CD4-positive, CD25-positive, alpha-beta regulatory T cell (primary cell): ENCODE measurements at places on chromosomes 5 and 9. TPM values are rescaled to one million over a fixed set of nuclear protein-coding genes. Genes with fewer than 3 reads are reported as not detected.

PCDHB16 gene
- polyA plus RNA-seq, result not detected

DNA sequence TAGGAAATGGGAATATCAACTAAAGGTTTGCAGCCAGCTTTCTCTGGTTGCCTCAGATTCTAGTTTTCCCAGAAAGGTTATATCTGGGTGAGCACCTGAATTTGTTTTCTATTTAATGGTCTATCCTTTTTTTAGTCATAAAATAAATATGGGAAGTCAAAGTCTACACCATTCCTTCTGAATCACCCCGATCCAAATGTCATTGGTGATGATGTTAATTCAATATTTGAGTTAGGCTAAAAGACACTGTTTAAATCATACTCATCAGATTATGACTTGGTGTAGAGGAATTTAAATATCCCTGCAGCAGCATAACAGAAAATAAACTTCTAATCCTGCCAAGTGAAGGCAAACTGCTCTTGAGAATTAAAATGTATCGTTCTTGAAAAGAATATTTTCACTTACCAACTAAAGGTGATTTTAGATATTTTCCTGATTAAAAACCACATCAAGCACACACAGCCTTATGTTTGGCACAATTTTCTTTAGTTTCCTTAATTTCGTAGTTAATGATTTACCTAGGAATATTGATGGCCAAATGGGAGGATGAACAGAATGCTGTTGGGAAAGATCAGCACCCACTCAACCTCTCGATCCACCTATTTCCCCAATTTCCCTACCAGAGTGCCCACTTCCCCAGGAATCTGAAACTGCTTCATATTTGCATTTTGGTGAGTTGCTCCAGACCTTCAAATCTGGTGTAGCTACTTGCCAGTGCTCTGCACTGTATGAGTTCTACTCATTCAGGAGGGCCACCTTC lies 103.1 kb upstream of the TSLP start:
- no peak overlapping the region for H3K4me3 ChIP-seq
- peaks cover 2% of the 10 kb centered on the region for H3K27me3 ChIP-seq
- no peaks in the 10 kb centered on the region for H3K36me3 ChIP-seq
- no peaks in the 10 kb centered on the region for H3K4me1 ChIP-seq
- DNase-seq, result no peak
- no peak overlapping the region for H3K27ac ChIP-seq

GRCh38 chr9:20477940-20478620 lies 144.2 kb downstream of the MLLT3 start:
- H3K36me3 ChIP-seq, result no peaks in the 10 kb centered on the region
- no peak overlapping the region for H3K4me3 ChIP-seq
- no peak for DNase-seq
- H3K4me1 ChIP-seq, result peaks cover 4% of the 10 kb centered on the region
- H3K27ac ChIP-seq, result no peak overlapping the region

- no peak for DNase-seq
- no peak overlapping the region for H3K4me3 ChIP-seq
- H3K27ac ChIP-seq, result no peak overlapping the region
- H3K4me1 ChIP-seq, result no peaks in the 10 kb centered on the region
- no peaks in the 10 kb centered on the region for H3K36me3 ChIP-seq
These were observed 118.3 kb upstream of the BOD1 start for GRCh38 chr5:173734716-173735115.

- DNase-seq, result no peak
- no peak overlapping the region for H3K4me3 ChIP-seq
- H3K36me3 ChIP-seq, result no peaks in the 10 kb centered on the region
- H3K4me1 ChIP-seq, result no peaks in the 10 kb centered on the region
- H3K27ac ChIP-seq, result no peak overlapping the region
These were observed 444.2 kb upstream of the RIOK2 start for GRCh38 chr5:97627272-97627671.

- H3K27me3 ChIP-seq, result peaks cover 1% of the 10 kb centered on the region
- no peaks in the 10 kb centered on the region for H3K4me1 ChIP-seq
- H3K27ac ChIP-seq, result no peak overlapping the region
- H3K36me3 ChIP-seq, result no peaks in the 10 kb centered on the region
- DNase-seq, result no peak
- H3K4me3 ChIP-seq, result no peak overlapping the region
These were observed 31.2 kb upstream of the LECT2 start for GRCh38 chr5:135985951-135986350.

DNA sequence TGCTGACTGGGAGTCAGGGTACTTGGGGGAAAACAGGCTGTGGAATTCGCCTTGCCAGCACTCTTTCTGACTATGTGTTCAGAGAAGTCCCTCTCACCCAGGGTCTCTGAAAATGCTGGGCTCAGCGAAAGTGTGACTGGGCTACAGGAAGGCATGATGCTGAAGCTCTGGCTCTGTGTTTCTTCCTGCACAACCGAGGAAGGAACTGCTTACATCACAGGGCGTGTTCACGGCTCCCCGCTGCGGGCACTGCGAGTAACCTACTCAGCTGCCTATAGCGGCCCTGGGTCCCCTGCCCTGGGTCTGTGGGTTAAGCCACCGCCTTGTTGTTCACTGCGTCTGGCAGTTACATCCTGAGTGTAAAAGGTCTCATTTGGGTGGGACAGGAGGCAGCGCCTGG lies 222.4 kb upstream of the IRX4 start:
- no peak for DNase-seq
- H3K27me3 ChIP-seq, result no peaks in the 10 kb centered on the region
- H3K4me1 ChIP-seq, result no peaks in the 10 kb centered on the region
- H3K27ac ChIP-seq, result no peak overlapping the region

DNA sequence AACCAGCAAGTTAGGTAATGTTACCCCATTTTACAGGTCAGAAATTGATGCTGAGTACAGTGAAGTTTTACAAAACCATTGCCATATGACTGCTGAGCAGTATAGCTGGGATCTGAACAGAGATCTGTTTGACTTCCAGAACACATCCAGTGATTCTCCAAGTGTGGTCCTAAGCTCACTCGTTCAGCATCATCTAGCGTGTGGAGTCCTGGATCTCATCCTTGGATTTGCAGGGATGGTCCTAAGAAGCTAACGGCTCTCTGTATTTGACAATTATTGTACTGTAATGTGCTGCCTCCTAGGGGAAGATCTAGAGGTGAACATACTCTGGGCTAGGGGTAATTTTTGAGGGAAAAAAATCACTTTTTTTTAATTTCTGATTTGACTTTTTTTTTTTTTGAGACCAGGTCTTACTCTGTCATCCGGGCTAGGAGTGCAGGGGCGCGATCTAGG lies 1.4 kb downstream of the SLC26A2 start:
- H3K4me3 ChIP-seq, result peak overlapping the region; percentile 81
- no peaks in the 10 kb centered on the region for H3K36me3 ChIP-seq

- no peak overlapping the region for H3K4me3 ChIP-seq
- H3K27ac ChIP-seq, result no peak overlapping the region
- H3K36me3 ChIP-seq, result no peaks in the 10 kb centered on the region
- no peaks in the 10 kb centered on the region for H3K4me1 ChIP-seq
- DNase-seq, result no peak
These were observed 204.2 kb upstream of the RGMB start for GRCh38 chr5:98569288-98569687.

GRCh38 chr5:90477621-90478215 lies 3.1 kb downstream of the POLR3G start:
- H3K4me1 ChIP-seq, result peaks cover 17% of the 10 kb centered on the region
- no peaks in the 10 kb centered on the region for H3K27me3 ChIP-seq
- DNase-seq, result no peak
- H3K27ac ChIP-seq, result no peak overlapping the region

GRCh38 chr5:16712620-16713019 lies 95.8 kb upstream of the RETREG1 start:
- no peaks in the 10 kb centered on the region for H3K27me3 ChIP-seq
- no peak for DNase-seq
- no peaks in the 10 kb centered on the region for H3K36me3 ChIP-seq
- no peaks in the 10 kb centered on the region for H3K4me1 ChIP-seq
